Fibroblast of the conjunctiva (primary cell): ENCODE measurements at places on chromosomes 3 and 15.

- no peak for DNase-seq
Measured at GRCh38 chr3:67016522-67017080, 18.5 kb downstream of the KBTBD8 start.

GRCh38 chr15:61978225-61978624 is 82.0 kb downstream of the VPS13C start:
- no peak for DNase-seq

DNA sequence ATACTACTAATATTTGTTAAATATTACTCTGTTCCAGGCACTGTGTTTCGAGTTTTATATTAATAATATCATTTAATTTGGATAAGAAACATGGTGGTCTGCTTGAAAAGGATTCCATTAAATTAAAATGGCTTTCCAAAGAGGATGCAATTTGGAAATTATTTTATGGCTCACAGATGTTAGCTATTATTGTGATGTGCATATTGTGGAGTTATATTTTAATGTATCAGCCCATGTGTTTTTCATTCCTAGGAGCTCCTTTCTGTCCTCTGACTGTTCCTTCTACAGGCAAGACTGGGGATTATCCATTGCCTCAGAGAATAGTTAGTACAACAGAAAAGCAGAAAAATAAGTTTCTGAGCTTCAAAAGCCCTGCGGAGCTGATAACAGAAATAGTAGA is 376.7 kb upstream of the PDZRN3 start:
- peak; percentile 21 for DNase-seq

GRCh38 chr15:32993285-32993684 is 201.2 kb downstream of the FMN1 start:
- no peak for DNase-seq

- no peak for DNase-seq
Measured at GRCh38 chr15:60626669-60627068, 147.7 kb upstream of the ICE2 start.

- DNase-seq, result no peak
Measured at GRCh38 chr15:34014556-34014955, 24.4 kb downstream of the AVEN start.

DNA sequence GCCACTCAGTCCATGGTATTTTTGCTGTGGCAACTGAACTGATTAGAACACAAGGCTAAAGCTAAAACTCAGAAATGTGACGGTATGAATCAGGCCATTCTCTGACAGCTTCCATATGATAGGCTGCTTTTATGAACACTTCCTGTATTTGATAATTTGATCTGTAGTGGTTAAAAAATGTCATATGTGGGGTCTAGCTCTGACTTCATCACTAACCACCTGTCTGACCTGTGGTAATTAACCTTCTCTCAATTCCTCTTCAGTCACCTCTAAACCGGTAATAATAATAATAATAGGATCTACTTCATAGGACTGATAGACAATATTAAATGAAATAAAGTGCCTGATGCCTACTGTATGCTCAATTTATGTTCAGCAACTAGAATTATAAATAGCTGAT is 223.2 kb downstream of the MBNL1 start:
- no peak for DNase-seq

GRCh38 chr3:17908399-17909191 is 166.2 kb upstream of the TBC1D5 start:
- DNase-seq, result no peak

DNA sequence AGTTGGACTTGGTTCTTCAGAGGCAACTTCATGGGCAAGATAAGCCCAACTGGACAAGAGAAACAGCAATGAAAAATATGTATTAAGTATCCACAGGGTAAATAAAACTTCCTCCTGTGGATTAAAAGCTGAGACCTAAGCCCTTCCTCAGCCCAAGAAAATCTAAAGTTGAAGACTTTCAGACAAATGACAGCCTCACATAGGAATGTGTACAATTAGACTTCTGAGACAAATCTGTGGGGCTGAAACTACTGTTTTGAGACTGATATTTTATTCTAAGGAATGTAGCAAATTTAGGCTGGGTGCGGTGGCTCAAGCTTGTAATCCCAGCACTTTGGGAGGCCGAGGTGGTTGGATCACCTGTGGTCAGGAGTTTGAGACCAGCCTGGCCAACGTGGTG is 74.2 kb upstream of the IL12A start:
- DNase-seq, result no peak

DNA sequence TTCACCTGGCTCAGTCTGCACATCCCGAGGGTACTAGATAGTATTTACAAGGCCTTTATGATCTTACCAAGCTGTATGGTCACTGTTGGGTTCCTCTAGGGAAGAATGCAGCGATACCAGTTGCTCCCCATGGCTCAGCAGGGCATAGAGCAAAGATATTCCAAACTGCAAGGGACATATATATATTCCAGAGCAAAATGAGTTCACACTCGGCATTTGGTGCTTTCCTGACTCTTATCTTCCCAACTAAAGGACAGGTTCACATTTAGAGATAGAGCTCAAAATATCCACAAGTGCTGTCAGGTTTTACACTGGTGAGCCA is 3.5 kb upstream of the SPG11 start:
- DNase-seq, result no peak

DNA sequence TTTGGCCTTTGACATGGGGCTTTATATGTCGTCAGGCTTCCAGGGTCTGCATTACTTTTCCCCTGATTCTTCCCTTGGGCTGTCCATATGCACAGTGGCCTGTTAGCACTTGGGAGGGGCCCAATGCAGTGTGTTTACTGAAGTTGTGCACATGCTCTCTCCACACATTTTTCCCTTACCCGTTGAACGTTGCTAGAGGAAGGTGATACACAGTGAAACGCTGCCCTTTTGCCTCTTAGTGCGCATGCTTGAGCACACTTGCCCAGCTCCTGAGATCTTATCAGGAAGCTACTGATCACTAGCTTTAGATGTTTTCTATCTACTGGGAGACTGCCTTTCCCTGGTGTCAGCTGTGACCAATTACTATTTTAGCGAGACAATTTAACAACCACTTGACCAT is 1198.0 kb downstream of the ROBO1 start:
- no peak for DNase-seq

DNA sequence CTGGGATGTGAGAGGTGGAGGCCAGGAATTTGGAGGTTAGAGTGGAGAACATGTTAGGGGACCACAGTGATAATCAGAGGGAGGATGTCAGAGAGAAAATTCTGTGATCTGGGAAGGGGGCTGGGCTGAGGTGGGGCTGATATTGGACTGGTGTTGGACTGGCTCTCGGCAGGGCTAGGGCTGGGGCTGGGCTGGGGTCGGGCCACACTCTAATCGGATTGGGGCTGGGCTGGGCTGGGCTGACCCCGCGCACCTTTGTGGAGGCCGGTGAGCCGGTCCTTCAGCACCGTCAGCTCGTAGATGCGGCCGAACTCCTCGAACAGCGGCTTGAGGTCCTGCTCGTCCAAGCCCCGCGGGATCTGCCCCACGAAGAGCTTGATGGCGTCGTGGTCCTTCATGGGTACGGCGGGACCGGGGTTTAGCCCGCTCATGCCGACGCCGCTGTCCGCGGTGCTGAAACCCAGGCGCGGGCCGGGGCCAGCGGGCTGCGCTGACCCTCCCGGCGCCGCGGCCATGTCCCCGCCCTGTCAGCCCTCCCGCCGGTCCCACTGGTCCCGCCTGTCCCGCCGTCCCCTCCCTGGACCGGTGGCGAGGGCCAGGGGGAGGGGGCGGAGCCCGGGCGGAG is 485 bp downstream of the CELF6 start:
- DNase-seq, result no peak

DNA sequence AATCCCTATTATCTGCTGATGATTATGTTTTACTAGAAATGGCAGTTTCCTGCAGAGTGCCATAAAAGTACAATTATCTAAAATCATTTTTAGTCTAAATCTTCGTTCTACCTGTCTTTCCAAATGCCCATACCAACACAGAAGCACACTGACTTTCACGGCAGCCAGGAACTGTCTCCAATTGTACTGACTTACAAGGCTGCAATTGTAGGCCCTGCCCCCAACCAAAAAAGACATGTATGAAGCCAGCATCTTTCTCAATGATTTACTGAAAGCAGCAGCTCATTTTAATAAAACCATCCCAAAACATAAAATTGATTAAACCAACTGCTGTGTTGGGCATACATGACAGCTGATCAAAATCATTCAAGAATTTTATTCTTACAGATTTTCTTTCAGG is 119.0 kb downstream of the TBC1D5 start:
- no peak for DNase-seq

GRCh38 chr3:189363590-189364255 is 192.0 kb downstream of the TPRG1 start:
- DNase-seq, result peak; percentile 34

- no peak for DNase-seq
Measured at GRCh38 chr3:9231006-9231405, 18.4 kb downstream of the SRGAP3 start.

- DNase-seq, result no peak
Measured at GRCh38 chr3:155418407-155418806, 124.9 kb upstream of the STRIT1 start.

GRCh38 chr3:10833855-10834414 is 17.9 kb downstream of the SLC6A11 start:
- no peak for DNase-seq

GRCh38 chr3:129291236-129291886 is 12.7 kb downstream of the HMCES start:
- DNase-seq, result no peak

GRCh38 chr3:105755121-105755886 is 113.5 kb downstream of the CBLB start:
- no peak for DNase-seq

DNA sequence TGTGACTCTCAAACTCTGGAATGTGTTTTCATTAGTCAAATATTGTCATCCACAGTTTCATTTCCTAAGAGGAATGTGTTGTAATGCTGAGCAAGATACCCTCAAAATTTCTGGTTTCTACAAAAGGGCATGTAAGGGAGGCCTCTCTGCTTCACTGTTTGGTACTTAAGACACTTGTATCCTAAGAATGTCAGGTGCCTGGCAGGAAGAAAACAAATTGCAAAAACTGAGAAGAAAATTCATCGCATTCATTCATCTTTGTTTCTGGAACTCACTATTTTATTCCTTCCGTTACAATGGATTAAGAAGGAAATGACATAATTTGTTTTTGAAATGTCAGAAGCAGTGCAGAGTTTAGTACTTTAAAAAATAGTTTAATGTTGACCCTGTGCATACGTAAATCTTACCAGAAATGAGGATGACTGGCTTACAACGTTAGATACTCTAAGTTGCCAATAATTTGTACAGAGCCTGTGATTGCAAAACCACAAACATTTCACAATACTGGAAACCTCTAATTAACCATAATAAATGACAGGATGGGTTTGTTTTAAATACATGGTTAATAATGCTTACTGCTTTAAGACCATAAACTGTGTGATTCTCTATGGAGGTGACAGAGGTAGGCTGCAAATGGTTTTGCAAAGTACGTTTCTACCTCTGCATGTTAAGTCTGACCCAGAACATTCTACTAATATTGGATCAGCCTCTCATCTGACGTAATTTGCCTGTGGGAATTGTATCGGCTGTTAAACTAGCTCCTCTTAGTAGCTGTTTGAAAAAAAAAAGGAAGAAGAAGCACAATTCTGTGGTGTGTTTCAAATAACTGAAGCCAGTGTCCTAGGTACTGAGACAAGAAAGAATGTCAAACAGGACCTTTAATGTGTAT is 477.8 kb downstream of the RBMS3 start:
- peak; percentile 81 for DNase-seq

- DNase-seq, result no peak
Measured at GRCh38 chr3:95162794-95163193, 1099.9 kb downstream of the NSUN3 start.

DNA sequence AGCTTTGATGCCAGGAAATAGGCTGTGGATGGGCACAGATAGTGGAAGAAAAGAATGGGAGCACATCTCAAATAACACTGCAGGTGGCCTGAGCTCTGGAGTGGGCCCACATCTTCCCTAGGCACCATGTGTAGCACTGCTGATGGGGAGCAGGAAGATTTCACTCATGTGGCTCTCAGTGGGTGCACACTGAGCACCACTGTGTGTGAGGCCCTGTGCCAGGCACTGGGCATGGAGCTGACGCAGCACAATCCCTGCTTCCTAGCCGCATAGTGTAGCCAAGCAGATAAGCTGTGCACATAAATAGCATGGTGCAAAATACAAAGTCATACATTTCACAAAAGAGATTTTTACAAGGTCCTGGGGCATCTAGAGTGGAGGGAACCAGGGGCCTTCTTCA is 101.6 kb downstream of the MOBP start:
- DNase-seq, result no peak

DNA sequence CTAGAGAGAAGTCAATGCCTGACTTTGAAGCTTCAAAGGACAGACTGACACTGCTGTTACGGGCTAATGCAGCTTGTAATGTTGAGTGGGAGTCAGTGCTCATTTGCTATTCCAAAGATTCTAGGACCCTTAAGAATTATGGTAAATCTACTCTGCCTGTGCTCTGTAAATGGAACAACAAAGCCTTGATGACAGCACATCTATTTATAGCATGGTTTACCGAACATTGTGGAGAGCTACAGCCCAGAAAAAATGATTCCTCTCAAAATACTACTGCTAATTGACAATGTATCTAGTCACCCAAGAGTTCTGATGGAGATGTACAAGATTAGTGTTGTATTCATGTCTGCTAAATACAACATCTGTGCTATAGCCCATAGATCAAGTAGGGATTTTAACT is 262.3 kb downstream of the EPHA6 start:
- no peak for DNase-seq

DNA sequence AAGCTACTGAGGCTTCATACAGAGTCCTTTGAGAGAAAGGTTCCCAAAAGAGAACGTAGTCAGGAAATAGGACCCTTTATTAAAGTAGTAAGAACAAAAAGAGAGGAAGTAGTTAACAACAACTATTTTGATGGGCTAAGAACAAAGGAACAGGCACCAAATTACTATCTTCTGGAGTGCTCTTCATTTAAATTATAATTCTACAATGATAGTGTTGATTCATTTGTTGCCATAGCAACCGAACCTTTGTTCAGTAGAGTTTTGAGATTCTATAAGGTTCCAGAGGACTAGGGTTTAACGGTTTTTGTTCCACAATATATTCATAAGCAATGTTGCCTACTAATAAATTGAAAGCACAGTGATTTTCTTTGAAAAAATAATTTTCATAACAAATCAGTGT is 78.8 kb downstream of the CMSS1 start:
- no peak for DNase-seq

DNA sequence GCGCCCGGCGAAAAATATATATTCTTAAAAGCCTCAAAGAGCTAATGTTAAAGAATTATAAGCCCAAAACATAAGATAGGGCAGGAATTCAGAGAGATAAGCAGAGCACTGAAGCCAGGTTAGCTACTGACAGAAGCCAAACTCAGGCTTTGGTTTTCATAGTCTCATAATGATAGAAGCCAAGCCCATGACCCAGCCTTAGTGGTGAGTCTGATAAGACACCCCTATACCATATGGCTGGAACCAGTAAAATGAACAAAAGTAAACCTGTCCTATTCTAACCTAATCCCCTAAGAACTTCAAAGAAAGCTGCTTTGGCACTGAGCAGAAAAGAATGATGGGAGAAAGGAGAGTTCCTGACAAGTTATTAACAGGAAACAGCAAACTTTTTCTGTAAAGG is 25.9 kb downstream of the MYO9A start:
- no peak for DNase-seq

GRCh38 chr15:84079885-84080777 is 155.4 kb upstream of the GOLGA6L4 start:
- DNase-seq, result no peak
